HepG2 (cell line): ENCODE measurements at places on chromosomes 12 and 14. TPM values are rescaled to one million over a fixed set of nuclear protein-coding genes. Genes with fewer than 3 reads are reported as not detected.

The GPD1 gene
- total RNA-seq = 30.6 and 38.1 TPM in 2 replicates

The B3GNT4 gene
- 0.04 TPM in 1 of 2 replicates, not detected in the other for total RNA-seq

- DNase-seq = no peak
Measured at GRCh38 chr14:96121660-96122395, 82.7 kb downstream of the C14orf132 start.

GRCh38 chr12:117134059-117134458, 34.8 kb upstream of the TESC start:
- no peak for DNase-seq
